ENCODE measurements at places on chromosomes 2 and 18.
A peak's percentile ranks its signal among the peaks of the same experiment; 100 is the strongest.

DNA sequence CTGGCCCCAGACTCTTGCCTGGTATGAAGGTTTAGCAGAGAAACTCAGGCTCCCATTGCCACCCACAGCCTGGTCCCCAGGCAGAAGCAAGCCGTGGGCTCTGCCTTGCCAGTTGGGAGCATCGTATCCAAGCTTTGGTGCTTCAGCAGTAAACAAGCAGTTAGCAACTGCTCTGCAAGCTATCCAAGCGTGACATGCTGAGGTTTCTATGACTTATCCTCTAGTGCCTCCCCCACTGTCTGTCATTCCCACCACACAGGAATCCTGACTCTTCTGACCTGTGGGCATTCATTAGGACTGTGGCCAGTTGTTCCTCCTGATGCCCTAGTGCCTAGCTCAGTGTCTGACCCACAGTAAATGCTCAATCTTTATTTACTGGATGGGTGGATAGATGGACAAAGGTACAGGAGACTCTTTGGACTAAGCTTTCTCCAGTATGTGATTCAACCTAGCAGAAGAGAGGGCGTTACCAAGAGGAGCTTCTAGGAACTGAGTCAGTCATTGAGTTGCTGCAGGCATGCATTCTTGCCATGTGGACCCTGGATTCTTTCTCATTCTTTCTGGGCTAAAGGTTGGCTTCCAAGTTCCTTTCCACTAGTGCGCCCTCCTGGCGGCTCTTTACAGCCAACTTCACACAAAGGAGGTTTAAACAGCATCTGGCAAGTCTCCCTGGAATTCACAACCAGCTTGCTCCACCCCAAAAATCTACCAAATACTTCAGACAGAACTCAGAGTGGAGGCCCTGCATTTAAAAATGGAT is 40.6 kb upstream of the MRPL19 start:
- no peak for DNase-seq

GRCh38 chr18:55228707-55229106 is 269.4 kb upstream of the CCDC68 start:
- DNase-seq: no peak

GRCh38 chr18:31204166-31204565 is 41.5 kb upstream of the DSC1 start:
- DNase-seq: no peak

DNA sequence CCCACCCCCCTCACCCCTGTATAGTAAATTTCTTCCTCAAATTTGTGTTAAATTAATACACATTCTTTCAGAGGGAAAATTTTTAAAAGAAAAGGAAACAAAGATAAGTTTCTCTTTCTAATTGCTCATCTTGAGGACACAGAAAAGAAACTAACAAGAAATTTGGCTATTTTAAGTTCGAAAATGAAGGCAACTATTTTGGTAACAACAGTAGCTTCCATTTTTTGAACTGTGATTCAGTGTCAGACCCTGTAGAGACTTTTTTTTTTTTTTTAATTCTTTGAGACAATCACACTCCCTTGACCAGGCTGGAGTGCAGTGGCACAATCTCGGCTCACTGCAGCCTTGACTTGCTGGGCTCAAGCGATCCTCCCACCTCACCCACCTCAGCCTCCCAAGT is 194.9 kb downstream of the SS18 start:
- DNase-seq: no peak

- DNase-seq: peak; percentile 60
Observed at GRCh38 chr2:239318790-239319661, 81.8 kb downstream of the HDAC4 start.

GRCh38 chr2:234682492-234683228 is 185.8 kb upstream of the ARL4C start:
- DNase-seq: no peak

GRCh38 chr2:5454051-5454390 is 238.2 kb upstream of the SOX11 start:
- no peak for DNase-seq

DNA sequence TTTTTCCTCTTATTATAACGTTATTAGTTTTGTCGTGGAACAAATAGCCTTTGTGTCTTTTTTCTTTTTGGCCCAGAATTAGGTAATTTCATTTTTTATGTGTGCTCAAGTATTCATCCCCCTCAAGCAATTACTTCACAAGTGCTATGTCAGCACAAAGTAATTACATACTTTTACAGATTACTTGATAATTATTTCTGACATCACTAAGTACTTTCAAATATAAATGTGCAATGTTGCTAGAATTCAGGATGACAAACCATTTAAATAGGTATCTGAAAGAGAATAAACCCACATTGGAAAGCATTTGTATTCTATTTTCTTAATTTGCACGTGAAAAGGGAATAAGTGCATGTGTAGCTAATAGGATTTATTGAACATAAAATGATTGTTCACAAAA is 238.2 kb downstream of the CDH7 start:
- no peak for DNase-seq

DNA sequence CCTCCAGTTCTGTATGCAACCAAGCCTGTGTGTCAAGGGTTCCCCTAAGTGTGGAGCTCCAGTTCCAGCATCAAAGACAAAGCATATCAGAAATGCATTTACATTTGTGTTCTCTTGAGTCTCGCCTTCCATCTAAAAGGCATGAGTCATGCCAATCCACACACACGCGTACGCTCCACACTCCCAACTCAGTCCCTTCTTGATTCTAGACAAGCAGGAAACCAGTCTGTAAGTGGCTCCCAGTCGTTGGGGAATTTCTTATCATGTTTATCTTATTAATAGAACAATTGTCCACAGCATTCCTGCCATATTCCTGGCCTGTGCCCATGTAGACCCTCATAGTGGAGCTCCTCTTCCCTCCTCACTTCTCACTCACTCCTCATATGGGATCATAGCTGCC is 86.4 kb upstream of the SLC35G4 start:
- DNase-seq: no peak

DNA sequence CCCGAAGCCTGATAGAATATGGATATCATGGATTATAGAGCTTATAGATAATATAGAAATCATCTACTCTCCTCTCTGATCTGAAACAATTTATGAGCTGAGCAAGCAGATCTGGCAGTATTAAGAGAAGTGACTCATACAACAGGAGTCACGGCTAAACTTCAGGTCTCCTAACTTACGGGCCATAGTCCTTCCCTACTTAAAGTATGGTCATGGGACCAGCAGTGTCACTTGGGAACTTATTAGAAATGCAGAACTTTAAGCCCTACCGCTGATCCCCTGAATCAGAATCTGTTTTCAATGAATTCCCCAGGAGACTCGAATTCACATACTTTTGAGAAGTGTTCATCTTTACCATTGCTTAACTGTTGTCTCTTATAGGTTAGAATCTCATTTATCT is 195.7 kb upstream of the FANCL start:
- no peak for DNase-seq

GRCh38 chr2:120972286-120972685 is 236.6 kb downstream of the GLI2 start:
- DNase-seq: no peak

Data from right lobe of liver (tissue), 6 donors.